ENCODE measurements at places on chromosomes 3 and 15.

DNA sequence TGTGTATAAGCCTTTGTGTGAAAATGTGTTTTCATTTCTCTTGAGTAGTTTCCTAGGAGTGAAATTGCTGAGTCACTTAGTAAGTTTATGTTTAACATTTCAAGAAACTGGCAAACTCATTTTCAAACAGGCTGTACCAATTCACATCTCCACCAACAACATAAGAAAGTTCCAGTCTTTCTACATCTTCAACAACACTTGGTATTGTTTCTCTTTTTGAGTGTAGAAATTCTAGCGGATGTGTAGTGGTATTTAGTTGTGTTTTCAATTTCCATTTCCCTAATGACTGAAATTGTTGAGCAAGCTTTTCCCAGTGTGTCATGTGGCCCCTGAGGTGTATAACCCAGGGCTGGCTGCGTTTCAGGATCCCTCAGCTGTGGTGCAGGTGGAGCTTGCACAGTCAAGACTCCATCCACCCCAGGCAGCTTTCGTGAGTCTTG, 258.5 kb downstream of the PDCD6IP start:
- no peak for DNase-seq

DNA sequence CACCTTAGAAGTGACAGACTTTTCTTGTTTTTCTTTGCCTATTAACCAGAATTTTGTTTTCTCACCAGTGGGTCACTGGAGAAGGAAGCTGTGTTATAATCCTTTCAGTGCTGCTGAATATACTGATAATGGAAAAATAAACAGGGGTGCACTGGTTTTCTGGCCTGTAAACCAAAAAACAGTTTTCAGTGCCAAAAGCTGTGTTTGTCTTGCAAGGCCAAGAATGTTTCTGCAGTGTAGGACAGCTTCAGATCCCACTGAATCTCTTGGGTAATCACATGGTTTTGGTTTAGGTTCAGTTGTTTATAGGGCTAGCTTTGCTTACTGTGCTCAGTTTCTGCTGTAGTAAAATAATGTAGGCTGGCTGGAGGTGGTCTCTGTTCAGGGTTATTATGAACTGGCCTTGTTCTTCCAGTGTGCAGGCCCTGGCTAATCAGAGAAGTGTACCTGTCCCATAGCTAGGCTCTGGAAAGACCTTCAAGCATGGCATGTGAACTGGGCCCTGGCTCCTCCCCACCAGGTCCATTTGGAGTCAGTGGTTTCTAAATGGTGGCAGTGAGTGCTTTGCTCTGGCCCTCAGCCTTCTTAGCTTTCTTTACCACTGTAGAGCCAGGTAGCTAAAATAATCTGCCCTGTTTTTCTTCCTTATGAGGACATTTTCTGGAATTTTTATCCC, 18.7 kb downstream of the PDE8A start:
- no peak for DNase-seq

- DNase-seq: no peak
Measured at GRCh38 chr3:14113965-14114635, 10.6 kb downstream of the CHCHD4 start.

- no peak for DNase-seq
Measured at GRCh38 chr3:111803123-111803593, 55.9 kb upstream of the PHLDB2 start.

- DNase-seq: no peak
Measured at GRCh38 chr3:55469957-55470526, 17.1 kb downstream of the WNT5A start.

- no peak for DNase-seq
Measured at GRCh38 chr3:64667887-64668581, 19.8 kb downstream of the ADAMTS9 start.

DNA sequence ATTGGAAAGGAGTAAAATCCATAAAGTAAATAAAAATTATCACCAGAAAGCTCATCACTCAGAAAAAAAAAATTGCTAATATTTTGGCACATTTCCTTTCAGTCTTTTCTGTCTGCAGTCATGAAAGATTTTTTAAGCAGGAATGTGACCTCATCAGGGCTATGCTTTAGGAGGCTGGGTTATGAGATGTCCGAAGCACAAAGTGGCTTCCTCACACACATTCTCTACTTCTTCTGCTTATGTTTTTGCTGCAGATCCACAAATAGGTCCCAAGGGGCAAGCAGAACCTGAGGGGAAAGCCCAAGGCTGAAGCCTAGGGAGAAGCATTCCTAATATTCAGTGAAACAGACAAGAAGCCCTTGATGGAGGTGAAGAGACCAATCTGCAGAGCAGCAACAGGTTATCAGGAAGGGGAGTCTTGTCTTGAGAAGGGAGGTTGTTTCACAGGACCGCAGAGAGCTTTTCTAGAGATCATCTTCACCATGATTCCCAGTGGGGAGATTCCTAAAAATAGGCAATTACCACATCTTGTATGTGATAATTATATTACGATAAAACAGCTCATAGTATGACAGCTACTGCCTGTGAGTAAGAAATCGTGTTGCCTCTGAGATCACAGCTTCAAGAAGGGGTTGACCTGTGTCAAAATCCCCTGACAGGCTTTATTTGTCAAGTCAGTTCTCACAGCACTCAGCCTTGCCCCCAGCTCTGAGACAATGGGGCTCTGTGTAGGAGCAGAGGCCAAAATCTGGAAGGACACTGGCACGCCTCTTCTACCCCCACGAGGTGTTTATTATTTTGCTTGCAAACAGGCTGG, 60.5 kb downstream of the IGF2BP2 start:
- DNase-seq: no peak

DNA sequence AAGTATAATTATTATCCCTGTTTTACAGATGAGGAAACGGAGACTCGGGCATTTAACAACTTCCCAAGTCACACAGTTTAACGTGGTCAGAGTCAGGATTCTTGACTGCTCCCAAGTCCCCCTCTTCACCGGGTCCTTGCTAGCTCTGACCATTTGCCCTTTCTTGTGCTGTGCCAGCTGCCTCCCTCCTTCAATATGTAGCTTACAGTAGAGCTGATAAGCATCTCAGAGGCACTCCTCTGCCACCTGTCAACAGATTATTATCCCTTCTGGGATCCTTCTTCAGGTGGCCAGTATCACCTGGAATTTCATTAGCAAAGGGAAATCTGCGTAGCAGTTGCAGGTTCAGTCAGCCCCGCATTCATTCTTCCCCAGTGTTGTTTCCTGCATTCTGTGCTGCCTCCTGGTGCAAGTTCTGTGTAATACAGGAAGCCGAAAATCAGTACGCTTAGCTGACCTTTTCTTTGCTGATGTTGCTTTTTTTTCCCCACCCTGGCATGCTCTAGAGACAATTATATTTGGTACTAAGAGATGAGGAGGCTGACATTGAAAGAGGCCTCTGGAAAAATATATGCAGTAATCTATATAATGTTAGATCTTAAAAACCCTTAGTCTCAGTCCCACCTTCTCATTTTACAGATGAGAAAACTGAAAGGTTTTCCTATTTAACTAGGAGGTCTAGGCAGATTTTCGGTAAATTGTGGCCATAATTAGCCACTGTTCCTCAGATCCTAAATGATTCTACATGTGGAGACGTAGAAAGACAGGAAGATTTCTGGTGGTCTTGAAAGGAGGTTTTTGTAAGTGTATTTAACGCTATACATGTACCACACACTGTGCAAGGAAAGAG, 24.8 kb downstream of the TMOD2 start:
- peak; percentile 68 for DNase-seq

DNA sequence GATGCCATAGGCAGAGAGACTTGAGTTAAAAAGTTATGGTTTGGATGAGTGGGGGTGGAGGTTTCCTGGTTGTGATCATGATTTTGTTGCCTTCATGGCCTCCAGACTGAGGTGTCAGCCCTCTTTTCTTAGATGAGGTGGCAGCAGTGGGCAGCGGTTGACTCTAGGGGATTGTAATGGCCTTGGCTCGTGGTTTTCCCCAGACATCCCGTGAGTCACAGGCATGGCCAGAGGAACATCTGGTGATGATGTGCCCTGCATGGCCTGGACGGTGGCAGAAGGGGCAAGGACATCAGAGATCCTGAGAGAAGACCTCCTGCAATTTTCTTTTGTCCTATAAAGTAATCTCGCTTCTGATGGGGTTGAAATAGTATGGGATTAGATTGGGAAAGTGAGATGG, 12.4 kb downstream of the RETNLB start:
- no peak for DNase-seq

Data from NB4 (cell line).